GM23248 (cell line): ENCODE measurements at places on chromosomes 5 and 9.
A peak's percentile ranks its signal among the peaks of the same experiment; 100 is the strongest.

DNA sequence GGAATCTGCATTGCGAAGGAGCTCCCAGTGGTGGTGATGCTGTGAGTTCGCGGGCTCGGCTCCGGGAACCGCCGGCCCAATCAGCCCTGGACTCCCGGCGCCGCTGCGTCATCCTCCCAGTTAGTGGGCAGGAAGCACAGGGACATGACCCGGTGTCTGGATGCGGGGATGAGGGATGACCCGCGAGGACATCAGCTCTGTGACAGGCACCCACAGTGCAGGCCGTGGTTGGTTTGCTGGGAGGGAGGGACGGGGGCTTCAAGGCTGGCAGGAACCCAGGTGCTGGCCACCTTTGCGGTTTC lies 996 bp downstream of the NXNL2 start:
- DNase-seq = no peak

- DNase-seq = no peak
Observed at GRCh38 chr9:134396258-134396742, 70.0 kb downstream of the RXRA start.

GRCh38 chr9:112050544-112051475 lies 124.3 kb downstream of the SUSD1 start:
- DNase-seq = peak; percentile 90

DNA sequence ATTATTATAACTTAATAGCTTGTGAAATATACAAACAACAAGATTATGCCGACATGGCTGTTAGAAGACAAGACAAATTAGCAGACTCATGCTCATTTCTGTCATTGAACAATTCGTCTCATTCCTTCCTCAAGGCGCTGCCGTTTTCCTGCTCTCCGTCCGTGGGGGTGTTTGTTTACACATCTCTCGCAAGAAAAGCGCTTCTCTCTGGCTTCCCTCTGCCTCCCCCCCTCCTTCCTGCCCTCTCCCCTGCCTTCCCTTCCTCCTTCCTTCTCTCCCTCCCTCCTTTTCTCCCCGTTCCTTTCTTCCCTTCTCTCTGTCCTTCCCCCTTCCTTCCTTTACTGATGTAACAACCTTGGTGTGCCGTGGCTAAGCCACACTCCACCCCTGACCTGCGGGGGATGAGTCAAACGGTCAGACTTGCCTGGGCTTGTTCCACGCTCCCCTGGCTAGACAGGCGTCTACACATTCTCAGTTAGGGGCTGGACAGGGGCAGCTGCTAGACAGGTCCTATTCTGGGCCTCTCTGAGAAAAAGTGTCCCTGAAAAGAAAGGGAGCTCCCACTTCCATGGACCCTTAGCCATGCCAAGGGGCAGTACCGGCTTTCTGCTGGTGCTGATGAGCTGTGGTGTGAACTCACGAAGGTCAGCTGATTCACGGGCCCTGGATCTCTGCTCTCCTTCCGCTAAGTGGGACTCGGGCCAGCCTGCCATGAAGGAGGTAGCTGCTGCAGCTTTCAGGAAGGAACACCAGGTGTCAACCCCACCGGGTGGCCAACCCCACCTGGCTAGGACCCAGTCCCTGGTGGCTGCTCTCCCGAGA lies 32.0 kb upstream of the SPTLC1 start:
- peak; percentile 92 for DNase-seq

DNA sequence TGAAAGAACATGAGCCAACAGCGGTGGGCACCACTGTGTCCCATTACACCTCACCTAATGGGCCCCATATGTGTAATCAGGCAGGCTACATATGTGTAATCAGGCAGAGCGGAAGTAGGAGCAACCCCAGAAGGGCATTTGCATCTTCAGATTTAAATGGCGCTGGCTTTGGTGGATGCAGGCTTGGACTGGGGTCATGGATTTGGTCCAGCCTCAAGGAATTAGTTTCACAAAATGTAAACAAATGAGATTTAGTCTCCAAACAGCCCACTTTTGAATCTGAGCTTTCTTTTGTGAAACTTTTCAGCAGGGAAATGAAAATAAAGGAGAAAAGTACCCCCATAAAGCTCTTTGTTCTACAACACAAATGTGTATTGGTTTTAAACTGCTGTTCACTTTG lies 161.3 kb downstream of the LPAR1 start:
- DNase-seq = no peak

DNA sequence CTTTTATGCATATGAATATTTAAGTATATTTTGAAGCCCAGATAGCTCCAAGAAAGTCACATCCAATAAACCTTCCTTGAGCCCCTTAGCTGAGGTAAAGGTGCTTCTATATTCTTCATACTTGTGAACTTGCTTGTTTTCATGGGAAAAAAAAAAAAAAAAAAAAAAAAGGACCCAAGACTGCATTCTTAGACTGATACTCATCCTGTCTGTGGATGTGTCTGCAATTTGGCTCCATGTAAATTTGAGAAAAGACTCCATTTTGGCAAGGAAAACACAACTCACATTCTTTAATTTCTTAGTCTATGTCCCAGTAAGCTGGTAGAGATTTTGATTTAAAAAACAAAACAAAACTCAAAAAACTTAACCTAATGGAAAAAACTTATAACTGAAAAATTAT lies 238.3 kb downstream of the FBXL17 start:
- DNase-seq = peak; percentile 75

DNA sequence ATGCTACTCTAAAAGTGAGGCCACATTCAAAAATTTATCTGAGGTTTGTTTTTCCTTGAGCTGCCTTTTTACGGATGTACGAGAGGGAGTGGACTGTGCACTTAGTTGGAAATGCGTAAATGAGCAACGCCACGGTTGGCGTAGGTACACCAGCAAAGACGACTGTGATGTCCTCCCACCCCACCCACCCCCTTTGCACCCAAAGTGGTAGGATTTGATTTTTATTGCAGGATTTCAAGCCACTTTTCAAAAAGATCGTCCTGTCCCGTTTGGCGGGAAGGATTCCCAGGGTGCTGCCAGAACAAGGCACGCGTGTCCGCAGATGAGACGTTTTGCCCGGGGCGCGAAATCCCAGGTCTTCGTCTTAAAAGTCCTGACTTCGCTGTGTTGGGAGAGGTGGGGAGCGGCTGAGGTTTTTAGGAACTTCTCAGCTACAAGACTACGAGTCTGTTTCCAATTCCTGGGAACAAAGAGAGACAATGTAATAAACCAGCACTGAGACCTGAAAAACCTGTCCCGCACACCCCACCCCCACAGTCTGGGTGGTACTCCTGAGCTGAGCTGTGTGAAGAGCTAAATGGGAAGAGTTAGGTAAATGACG lies 1.0 kb upstream of the TLE1 start:
- DNase-seq = peak; percentile 46

DNA sequence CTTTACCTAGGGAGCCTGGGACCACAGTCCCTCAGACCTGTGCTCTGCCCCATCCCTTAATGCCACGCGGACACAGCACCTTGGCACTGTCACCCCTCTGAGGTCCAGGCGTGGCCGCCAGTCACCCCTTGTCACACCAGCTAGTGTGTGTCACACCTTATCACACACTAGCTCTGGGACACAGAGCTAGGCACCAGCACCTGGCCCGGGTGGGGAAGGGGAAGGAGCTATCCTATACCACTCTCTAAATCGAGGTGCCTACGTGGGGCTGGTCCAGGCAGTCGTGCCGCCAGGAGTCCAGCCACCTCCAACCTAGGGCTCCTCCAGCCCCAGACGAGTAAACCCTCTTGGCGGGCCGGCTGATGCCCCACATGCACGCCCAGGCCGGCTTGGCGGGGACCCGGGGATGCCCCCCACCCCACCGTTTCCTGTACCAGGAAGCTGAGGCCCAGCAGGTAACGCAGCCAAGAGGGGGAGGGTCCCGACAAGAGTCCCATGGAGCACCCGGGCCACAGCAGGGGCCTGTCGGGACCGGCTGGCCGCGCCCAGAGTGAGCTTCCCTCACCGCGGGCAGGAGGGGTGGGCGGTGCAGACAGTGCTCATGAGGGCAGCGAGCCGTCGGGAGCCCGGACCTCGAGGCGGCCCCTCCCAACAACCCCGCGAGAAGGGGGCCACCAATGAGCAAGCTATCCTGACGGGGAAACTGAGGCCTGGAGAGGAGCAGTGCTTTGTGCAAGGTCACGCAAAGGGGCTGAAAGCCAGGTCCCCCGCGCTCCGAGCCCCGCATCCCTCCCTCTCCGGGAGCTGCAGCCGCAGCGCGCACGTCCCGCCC lies 550 bp downstream of the CORO2A start:
- DNase-seq = peak; percentile 39

- DNase-seq = no peak
Observed at GRCh38 chr5:141494761-141495452, 6.0 kb downstream of the PCDHGC5 start.

GRCh38 chr9:114097613-114098020 lies 1.5 kb downstream of the KIF12 start:
- DNase-seq = peak; percentile 25

GRCh38 chr9:105700668-105701067 lies 6.3 kb downstream of the TMEM38B start:
- DNase-seq = no peak

GRCh38 chr5:141574122-141574510 lies 44.7 kb downstream of the DIAPH1 start:
- DNase-seq = no peak

DNA sequence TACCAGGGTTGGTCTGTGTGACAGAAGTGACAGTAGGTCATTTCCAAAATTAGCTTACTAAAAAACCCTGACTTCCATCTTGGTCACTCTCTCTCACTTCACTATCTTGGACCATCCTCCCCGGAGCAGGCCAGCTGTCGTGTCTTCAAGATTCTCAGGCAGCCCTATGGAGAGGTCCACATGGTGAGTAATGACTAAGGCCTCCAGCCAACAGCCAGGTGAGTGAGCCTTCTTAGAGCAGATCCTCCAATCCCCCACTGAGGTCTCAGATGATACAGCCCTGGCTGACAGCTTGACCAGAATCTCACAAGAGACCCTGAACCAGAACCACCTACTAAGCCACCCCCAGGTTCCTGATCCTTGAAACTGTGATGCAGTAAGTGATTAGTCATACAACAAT lies 92.0 kb downstream of the DCP2 start:
- DNase-seq = no peak

DNA sequence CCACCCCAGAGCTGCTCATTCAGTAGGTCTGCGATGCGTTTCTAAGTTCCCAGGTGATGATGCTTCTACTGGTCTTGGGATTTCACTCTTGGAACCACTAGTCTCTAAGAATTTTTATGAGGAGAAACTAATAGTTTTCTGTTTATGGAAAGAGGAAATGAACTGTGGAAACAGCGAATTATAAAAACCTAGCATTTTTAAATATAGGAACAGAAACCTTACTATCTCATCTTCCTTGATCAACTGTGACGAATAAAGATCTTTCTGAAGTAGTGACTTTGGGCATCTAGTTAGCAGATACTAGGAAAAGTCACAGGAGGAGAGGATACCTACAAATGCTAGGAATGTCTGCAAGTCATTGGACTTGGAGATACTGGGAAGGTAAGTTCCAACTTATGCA lies 376.8 kb upstream of the RFX3 start:
- DNase-seq = no peak

GRCh38 chr5:179242676-179243075 lies 102.6 kb downstream of the ADAMTS2 start:
- no peak for DNase-seq

GRCh38 chr9:131738293-131739132 lies 1.4 kb downstream of the RAPGEF1 start:
- DNase-seq = peak; percentile 33

DNA sequence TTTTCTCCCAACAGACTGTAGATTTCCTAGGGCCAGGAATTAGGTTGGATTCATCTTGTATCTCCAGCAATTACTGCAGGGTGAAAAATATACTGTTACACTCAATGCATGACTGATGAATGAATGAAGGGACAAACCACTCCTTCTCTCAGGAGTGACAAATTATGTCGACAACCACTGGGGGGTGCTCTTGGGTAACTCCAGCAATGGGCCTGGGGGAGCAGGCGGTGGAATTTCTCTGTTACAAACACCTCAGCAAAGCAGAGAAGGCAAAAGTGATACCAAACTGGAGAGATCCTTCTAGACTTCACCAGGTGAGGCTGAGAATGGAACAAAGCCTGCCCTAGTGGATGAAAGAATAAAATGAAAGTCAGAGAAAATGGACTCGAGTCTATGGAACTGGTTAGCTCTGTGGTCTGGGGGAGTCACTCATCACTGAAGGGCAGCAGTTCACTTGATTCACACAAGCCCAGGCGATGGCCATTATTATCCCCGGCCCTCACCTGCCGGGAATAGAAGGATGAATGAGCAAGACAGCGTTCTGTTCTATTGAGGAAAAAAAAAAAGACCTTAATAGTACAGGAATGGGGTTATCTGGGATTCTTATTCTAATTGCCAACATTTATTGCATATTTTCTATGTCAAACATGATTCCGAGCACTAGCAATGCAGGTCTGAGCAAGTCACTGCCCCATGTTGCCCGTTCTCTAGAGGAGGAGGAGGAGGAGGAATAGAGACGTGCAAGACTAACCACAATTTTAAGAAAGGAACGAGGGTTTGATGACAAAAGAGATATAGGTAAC lies 341.1 kb downstream of the ASTN2 start:
- peak; percentile 29 for DNase-seq

- DNase-seq = peak; percentile 86
Observed at GRCh38 chr9:124784509-124784908, 7.6 kb downstream of the OLFML2A start.

GRCh38 chr9:91611582-91611981 lies 187.9 kb upstream of the NFIL3 start:
- peak; percentile 49 for DNase-seq

- DNase-seq = peak; percentile 12
Observed at GRCh38 chr5:61701877-61702602, 370.0 kb downstream of the ZSWIM6 start.

DNA sequence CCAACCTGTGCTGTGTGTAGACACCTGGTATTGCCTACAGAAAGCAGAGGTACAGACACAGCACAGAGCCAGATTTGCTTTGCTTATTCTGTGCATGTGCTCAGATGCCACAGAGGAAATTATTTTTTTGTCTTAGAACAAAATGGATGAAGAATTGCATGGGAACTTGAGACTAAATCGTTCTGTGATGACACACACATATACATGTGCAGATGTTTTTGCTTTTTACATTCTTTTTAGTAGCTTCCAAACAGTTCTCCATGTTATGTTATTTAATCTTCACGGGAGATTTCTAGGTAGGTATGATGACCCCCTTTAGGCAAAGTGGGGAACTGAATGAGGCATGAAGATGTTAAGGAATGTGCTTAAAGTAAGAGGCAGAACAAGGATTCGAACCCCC lies 221.5 kb upstream of the PANK3 start:
- peak; percentile 36 for DNase-seq

GRCh38 chr9:29685531-29685930 lies 2112.2 kb upstream of the C9orf72 start:
- DNase-seq = no peak

GRCh38 chr5:61730866-61731265 lies 398.8 kb downstream of the ZSWIM6 start:
- no peak for DNase-seq

DNA sequence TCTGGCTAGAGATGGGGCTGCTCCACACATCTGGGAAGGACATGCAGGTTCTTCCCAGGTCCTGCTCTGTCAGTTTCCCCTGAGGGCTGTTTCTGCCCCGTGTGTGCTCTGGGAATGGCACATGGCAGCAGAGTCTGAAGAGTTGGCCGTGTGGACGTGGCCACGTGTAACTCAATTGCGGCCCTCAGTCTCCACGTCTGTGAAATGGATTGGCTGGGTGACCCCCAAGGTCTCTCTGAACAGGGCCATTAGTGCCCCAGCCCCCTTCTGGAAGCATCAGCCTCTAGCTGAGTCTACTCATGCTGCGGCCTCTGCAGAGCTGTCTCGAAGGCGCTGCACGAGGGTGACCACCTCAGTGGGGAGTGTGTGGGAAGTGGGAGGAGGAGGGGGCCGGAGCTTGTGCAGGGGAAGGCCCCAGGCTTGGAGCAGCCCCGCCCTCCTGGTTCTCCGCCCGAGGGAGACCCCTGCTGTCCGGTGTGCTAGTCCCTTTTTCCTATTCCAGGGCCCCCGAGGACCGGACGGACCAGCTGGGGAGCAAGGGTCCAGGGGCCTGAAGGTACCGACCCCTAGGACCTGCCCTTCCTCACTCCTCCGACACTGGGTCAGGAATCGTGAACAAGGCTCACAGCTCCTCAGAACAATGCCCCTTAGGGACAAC lies 58.9 kb upstream of the ORM1 start:
- no peak for DNase-seq
